Temporal lobe (tissue), 4 donors: ENCODE measurements at places on chromosomes 2 and 18. TPM values are rescaled to one million over a fixed set of nuclear protein-coding genes. Genes with fewer than 3 reads are reported as not detected.

The RBM43 gene
- 3.9 TPM for total RNA-seq

The GKN2 gene
- 0.25 TPM for total RNA-seq

The BOLA3 gene
- total RNA-seq, result 19.7 TPM

The FAM237A gene
- not detected for total RNA-seq

The RBMS1 gene
- 8.9 TPM for total RNA-seq

The FRZB gene
- 14.3 TPM for total RNA-seq

The SIX3 gene
- total RNA-seq, result 0.49 TPM

The SUPT7L gene
- 21.6 TPM for total RNA-seq

The SETBP1 gene
- total RNA-seq, result 46.2 TPM

The RNF152 gene
- total RNA-seq, result 60.7 TPM

The AQP12B gene
- total RNA-seq, result not detected

The INPP5D gene
- 2.7 TPM for total RNA-seq

The RPE gene
- 53.8 TPM for total RNA-seq

The CYP26B1 gene
- total RNA-seq, result 3.7 TPM

The RGPD4 gene
- 0.25 TPM for total RNA-seq

The GALR1 gene
- under 0.01 TPM for total RNA-seq

The SERPINB10 gene
- total RNA-seq, result not detected

The AMER3 gene
- 26.8 TPM for total RNA-seq

The MPP4 gene
- total RNA-seq, result 0.25 TPM

The HOXD12 gene
- not detected for total RNA-seq

The TMEM17 gene
- 4.4 TPM for total RNA-seq

The CCBE1 gene
- 39.1 TPM for total RNA-seq

The DPP4 gene
- total RNA-seq, result 5.7 TPM

The CD207 gene
- not detected for total RNA-seq

The MYO5B gene
- 12.0 TPM for total RNA-seq

The CYS1 gene
- 0.49 TPM for total RNA-seq

The ELOA2 gene
- not detected for total RNA-seq

The HOXD8 gene
- 0.25 TPM for total RNA-seq

The EML6 gene
- 3.4 TPM for total RNA-seq

The PIK3C3 gene
- total RNA-seq, result 58.8 TPM

The STK17B gene
- 7.4 TPM for total RNA-seq

The ABCB11 gene
- 0.25 TPM for total RNA-seq

The FAP gene
- total RNA-seq, result 2.0 TPM

The ITGB6 gene
- not detected for total RNA-seq

The APLF gene
- total RNA-seq, result 4.7 TPM
